ENCODE measurements at places on chromosomes 5 and 9. TPM values are rescaled to one million over a fixed set of nuclear protein-coding genes. Genes with fewer than 3 reads are reported as not detected.

OCLN gene
- 0.06 TPM for total RNA-seq

FAM78A gene
- 1.7 TPM for total RNA-seq

SELENOP gene
- 29.4 TPM for total RNA-seq

PMPCA gene
- total RNA-seq = 46.9 TPM

PHF24 gene
- total RNA-seq = not detected

DMRTA1 gene
- total RNA-seq = 2.4 TPM

THBS4 gene
- total RNA-seq = 0.38 TPM

SLC36A2 gene
- not detected for total RNA-seq

CENPK gene
- total RNA-seq = 41.5 TPM

DNA sequence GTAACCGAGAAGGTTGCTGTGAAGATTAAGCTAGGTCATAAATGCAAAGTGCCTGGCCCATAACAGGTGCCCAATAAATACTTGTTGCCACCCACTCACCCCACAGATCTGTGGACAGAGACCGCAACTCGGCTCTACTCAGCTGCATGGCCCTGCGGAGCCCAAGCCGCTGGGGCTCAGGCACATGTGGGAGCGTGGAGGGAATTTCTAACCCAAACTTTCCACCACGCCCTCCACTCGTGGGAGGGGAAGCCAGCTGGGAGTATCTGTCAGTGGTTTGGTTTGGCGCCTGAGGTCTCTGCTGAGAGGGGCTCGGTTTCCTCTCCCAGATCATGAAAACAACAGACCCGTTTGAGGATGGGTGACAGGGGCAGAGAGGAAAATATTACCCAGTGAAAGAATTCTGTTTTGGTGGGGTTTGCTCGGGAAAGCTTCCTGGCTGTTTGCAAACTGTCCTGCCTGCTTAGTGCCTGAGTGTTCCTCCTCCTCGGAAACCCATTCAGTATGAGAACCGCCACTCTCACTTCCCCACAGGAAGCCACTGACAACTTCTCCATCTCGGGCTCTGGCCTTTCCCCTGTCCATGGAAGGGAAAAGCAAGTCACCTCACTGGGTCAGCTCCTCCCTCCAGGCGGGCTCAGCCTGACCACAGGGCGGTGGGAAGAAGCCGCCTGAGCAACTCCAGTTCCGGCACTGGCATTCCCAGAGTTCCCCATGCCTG, 60.1 kb downstream of the RGS3 start:
- peak; percentile 71 for DNase-seq

GRCh38 chr5:97624886-97625285, 441.8 kb upstream of the RIOK2 start:
- DNase-seq = no peak

DNA sequence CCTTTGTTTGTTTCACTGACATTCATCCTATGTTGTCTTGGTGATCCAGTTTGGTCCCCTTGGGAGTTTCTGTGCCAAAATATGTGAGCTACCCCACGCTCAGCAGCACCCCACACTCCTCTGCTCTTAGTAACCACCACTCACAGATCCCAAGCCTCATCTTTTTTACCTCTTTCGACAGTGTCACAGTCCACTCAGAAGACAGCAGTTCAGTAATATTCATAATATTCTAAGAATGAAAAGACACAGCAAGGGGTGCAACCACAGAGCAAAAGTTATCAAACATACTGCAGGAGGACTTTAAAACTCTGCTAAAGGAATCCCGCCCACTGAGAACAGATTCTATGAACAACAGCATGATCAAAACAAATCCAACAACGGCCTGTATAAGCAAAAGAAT, 28.2 kb downstream of the RNF130 start:
- no peak for DNase-seq

GRCh38 chr9:136122425-136123383, 4.0 kb upstream of the TMEM250 start:
- peak; percentile 34 for DNase-seq

- DNase-seq = no peak
These were observed 58.0 kb downstream of the CDKN2A start for GRCh38 chr9:21936161-21936560.

DNA sequence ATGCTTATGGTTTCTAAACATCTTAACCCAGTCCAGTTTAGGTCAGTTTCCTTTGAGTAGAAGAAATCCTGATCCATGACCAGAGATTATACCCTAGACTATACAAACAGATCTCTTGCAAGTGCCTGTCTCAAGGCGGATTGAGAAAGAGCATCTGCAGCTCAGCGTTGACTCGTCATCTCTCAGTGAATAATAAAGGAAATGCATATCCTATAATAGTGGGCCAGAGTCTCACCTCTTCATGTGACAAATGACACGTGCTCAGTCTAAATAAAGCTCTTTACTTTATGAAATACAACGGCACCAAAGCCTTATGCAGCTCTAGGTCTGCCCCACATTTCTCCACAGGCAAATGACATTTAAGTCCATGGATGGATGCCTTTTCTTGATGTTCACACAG, 179.4 kb upstream of the NR3C1 start:
- DNase-seq = peak; percentile 23

GRCh38 chr9:73151653-73152542, at the start of gene ANXA1:
Gene ANXA1 (plus strand): TSS chr9:73151865. CDS start chr9:73158536, 6,671 bp downstream.
- peak; percentile 88 for DNase-seq

- DNase-seq = no peak
These were observed 19.8 kb downstream of the SLC22A4 start for GRCh38 chr5:132313961-132314432.

- peak; percentile 72 for DNase-seq
These were observed 56.6 kb downstream of the WHRN start for GRCh38 chr9:114448706-114449105.

- DNase-seq = no peak
These were observed 17.2 kb upstream of the TCF7 start for GRCh38 chr5:134097211-134097749.

GRCh38 chr9:89433826-89434225, 64.1 kb downstream of the SEMA4D start:
- peak; percentile 17 for DNase-seq

DNA sequence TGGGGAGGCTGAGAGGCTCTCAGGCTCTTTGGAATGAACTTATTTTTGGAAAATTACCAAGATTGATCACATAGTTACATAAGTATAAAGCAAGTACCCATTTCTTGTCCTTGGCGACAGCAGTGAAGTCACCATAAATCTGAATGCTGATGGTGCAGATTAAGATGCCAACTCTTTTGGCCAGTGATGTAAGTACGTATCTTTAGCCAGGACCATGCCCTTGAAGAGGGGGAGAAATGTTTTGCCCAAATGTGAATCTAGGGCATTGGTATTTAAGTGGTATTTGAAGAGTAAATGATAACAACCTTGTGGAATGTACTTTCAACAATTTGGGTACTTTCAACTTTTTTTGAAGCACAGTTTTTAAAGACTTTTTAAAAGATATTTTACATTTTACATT, 68.2 kb upstream of the RAD23B start:
- DNase-seq = peak; percentile 35

- no peak for DNase-seq
These were observed 22.5 kb downstream of the FOXD1 start for GRCh38 chr5:73426034-73426433.

- DNase-seq = peak; percentile 85
These were observed 79.6 kb downstream of the MYO10 start for GRCh38 chr5:16856531-16856930.

- peak; percentile 47 for DNase-seq
These were observed 5.9 kb downstream of the DMRTA1 start for GRCh38 chr9:22452415-22453010.

- no peak for DNase-seq
These were observed 45.0 kb upstream of the ABL1 start for GRCh38 chr9:130789747-130790672.

DNA sequence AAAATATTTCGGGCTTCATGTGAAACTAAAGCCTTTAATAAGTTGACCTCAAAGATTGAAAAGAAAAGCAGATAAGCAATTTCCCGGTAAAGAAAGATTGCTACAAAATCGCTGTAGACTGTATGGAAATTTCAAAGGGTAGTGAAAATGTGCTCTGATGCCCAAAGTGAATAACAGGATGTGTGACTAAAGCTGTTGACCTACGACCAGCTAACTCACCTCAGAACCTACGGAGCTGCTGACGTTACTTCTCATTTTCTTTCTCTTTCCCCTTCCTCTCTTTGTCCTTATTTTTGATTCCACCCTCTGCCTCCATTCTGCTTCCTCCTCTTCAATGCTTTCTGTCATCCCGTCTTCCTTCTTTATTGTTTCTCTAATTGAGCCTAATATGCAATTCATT, 103.2 kb downstream of the PDE4D start:
- DNase-seq = no peak

DNA sequence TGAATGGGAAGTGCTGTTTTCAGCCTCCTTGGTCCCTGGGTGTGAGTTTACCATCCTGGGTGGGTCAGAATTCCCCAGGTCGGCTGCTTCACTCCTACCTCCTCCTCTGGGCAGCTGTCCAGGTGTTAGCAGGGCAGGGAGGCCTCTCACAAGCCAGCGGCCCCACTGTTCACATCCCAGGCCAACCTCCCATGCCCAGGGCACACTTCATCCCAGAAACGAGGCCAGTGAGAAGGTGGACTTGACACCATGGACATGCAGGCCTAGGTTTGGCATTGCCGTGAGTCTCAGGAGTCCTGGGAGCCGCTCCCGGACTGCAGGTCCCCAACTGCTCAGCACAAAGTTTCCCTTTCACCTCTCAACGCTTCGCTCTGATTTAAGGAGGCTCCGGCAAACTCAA, 229.6 kb upstream of the IRX2 start:
- DNase-seq = no peak

DNA sequence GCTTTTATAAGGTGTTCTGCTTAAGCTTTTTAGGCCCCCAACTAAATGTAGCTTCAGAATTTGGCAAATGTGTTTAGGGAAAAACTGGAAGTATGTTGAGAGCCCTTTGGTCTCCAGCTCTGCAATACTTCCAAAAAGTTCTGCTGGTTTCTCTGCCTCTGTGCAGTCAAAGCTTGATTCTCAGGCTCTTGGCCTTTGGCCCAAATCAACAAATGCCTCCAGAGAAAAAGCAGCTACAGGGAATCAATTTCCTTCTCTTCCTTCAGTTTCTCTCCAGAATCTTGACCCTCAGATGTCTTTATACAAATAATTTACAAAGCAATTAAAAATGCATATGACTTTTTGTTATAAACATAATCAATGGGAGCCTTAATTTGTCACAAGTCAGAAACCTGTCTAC, 235.7 kb downstream of the COMMD10 start:
- DNase-seq = no peak

- no peak for DNase-seq
These were observed 145.4 kb upstream of the PITX1 start for GRCh38 chr5:135179308-135179980.

- DNase-seq = peak; percentile 78
These were observed 569 bp downstream of the HINT2 start for GRCh38 chr9:35814106-35814840.

All from LHCN-M2 (cell line).